ENCODE measurements at places on chromosomes 13 and 19.

DNA sequence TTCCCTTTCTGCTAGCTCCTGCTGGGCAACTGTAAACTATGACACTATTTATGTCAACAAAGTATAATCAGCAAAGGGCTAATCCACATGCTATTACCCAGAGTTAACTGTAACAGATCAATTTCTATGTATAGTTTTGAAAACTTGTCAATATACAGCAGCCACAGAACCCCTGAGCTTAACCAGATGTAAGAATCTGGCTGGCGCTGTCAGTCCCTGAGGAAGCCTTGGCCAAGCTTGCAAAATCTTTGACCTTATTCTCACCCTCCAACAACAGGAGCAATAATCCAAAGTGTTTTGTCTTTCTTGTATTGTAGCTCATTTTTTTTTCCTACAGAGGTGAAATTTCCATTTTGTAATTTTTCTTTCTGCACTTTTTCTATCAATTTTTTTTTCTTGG lies 1230.1 kb upstream of the SLC10A2 start:
- no peak for DNase-seq

DNA sequence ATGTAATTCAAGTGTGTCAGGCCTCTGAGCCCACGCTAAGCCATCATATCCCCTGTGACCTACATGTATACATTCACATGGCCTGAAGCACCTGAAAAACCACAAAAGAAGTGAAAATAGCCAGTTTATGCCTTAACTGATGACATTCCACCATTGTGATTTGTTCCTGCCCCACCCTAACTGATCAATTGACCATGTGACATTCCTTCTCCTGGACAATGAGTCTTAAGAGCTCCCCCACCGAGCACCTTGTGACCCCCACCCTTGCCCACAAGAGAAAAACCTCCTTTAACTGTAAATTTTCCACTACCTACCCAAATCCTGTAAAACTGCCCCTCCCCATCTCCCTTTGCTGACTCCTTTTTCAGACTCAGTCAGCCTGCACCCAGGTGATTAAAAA lies 52.1 kb upstream of the ARHGEF7 start:
- DNase-seq: no peak

- DNase-seq: no peak
Observed at GRCh38 chr13:98450539-98451111, 126.3 kb downstream of the STK24 start.

- DNase-seq: peak; percentile 46
Observed at GRCh38 chr19:30227661-30228112, 144.5 kb upstream of the ZNF536 start.

DNA sequence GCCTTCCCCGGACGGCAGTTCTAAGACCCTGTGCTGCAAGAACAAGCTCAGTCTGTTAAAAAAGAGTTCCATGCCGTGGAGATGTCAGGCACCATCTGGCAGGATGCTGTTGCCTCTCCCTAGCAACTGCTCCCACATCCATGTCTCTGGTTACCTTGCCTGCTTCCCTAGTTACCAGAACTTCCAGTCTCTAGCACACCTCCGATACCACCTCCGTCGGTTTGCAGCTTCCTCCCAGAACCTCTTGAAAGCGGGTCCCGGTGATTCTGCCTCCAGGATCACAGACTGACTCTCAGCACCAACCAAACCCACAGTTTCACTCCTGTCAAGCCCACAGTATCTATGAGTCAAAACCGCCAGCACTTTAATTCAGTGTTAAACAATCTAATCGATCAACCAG lies 55.4 kb downstream of the KCTD12 start:
- no peak for DNase-seq

- DNase-seq: no peak
Observed at GRCh38 chr13:112055036-112055914, 11.7 kb upstream of the SOX1 start.

DNA sequence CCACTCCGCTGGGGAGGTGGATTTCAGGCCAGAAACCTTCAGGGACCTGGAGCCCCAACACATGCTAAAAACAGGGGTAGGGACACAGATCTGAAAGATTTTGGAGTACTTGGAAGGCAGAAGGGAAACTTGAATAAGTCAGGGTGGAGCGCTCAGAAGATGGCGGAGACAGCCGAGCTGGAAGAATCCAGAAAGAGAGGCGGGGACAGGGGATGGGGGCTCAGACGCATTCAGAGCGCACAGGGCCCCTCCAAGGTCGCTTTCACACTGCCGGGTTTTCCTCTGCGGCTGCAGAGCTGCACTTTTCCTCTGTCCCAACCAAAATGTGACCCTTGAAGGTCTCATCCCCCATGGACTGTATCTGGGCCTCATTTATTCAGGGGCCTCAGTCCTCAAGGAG lies 56.9 kb downstream of the ERICH4 start:
- DNase-seq: no peak

DNA sequence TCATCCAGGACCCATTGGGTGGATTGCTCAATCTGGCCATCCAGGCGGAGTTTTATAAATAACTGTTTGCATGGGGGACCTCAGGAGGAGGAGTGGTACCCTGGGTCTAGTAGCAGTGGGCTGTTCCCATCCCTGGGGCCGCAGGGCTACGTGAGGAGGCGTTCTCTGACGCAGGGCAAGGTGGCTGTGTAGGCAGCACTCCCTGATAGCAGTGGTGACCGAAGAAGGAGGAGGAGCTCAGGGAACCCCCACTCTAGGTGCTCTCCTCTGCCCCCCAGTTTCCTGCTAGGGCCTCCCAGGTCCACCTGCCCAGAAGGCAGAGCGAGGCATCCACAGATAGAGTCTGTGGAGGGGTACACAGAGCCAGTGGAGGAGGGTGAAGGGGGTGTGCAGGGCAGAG lies 64.1 kb downstream of the CCNE1 start:
- DNase-seq: no peak

GRCh38 chr13:41273831-41274441 lies 10.6 kb upstream of the MTRF1 start:
- no peak for DNase-seq

GRCh38 chr13:97371486-97372109 lies 62.4 kb upstream of the RAP2A start:
- no peak for DNase-seq

- DNase-seq: no peak
Observed at GRCh38 chr13:95201814-95202651, 99.2 kb downstream of the ABCC4 start.

All from NCI-H446 treated with DMSO at 0.1 percent for 48 hours (cell line).